ENCODE measurements at places on chromosomes 13 and 19.

- no peak for DNase-seq
These were observed 137.9 kb downstream of the TM9SF2 start for GRCh38 chr13:99639126-99639525.

- no peak for DNase-seq
These were observed 845.1 kb downstream of the DACH1 start for GRCh38 chr13:71021825-71022422.

GRCh38 chr19:17025991-17026658, 485 bp downstream of the CPAMD8 start:
- no peak for DNase-seq

GRCh38 chr19:18274219-18274780, at the start of gene IQCN:
IQCN (minus strand) TSS chr19:18274452; CDS start chr19:18269478, 4,974 bp downstream.
- no peak for DNase-seq

- DNase-seq = no peak
These were observed 40.5 kb downstream of the GATAD2A start for GRCh38 chr19:19445911-19446361.

GRCh38 chr19:32174386-32175113, 170.9 kb upstream of the ZNF507 start:
- DNase-seq = no peak

- DNase-seq = no peak
These were observed 429.0 kb downstream of the TSHZ3 start for GRCh38 chr19:30920222-30920621.

- no peak for DNase-seq
These were observed 76.9 kb downstream of the TNFSF13B start for GRCh38 chr13:108346376-108346775.

GRCh38 chr19:23343434-23344010, 51.7 kb downstream of the ZNF91 start:
- DNase-seq = no peak

- no peak for DNase-seq
These were observed 107.5 kb downstream of the PCDH17 start for GRCh38 chr13:57739089-57739488.

Measured in hypothalamus (tissue), 51 donors.